ENCODE measurements at places on chromosomes 16 and 17.

GRCh38 chr17:67111808-67112207, 67.5 kb downstream of the CACNG1 start:
- no peak for DNase-seq

DNA sequence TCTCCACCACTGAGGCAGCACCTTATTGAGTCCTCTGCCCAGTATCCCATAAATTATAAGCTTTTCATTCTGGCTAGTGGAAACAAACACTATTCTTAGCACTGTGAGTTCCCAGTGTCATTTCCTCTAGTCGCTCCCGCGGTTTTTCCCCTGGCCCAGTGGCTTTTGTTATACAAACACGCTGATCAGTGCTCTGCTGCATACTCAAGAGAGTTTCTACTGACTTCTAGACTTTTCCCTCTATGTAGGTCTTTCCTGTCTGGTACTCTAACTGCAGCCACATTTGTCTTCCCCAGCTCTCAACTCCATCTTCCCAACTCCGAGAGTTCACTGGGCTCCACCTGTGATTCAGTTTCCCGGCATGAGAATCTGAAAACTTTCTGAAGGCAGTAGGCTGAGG, 556.6 kb upstream of the SALL1 start:
- no peak for DNase-seq

DNA sequence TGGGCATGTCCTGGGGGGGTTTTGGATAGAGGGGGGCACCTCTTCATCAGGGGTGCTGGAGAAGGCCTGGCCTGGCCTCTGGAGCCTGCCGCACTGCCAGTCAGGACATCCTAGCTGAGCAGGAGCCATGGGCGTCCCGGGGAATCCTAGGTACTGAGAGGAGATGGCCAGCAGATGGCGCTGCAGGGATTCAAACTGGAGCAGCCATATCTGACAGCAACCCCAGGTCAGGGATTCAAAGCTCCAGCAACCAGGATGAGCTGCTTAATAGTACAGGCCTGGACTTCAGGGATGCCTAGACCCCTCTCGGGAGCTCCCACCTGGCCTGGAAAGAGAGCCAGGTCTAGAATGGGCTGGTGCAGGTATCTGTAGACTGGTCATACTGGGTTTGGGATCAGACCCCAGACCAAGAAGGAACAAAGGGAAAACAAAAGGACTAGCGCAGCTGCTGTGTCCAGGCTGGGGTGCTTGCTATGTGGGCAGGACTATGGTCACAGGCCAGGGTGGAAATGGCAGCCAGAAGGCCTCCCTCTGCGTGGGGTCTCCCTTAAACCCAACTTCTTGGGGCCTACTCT, 306.9 kb upstream of the RBFOX1 start:
- DNase-seq, result peak; percentile 0

- no peak for DNase-seq
Measured at GRCh38 chr17:8705427-8705826, 39.2 kb downstream of the CCDC42 start.

DNA sequence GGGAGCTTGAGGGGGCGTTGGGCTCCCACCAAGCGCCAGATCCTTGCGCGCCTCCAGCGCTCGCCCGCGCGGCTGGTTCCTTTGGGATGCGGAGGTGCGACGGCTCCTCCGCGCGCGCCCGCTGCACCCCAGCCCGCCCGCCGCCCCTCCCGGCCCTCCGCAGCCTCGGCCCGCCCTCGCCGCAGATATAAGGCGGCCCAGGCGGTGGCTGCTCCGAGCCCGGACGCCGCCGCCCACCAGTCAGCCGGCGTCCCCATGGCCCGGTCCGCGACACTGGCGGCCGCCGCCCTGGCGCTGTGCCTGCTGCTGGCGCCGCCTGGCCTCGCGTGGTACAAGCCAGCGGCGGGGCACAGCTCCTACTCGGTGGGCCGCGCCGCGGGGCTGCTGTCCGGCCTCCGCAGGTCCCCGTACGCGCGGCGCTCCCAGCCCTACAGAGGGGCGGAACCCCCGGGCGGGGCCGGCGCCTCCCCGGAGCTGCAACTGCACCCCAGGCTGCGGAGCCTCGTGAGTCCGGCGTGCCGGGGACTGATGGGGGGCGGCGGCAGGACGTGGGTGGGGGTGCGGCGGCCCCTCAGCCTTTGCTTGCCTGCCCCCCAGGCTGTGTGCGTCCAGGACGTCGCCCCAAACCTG, at the start of gene NPB:
TSS of gene NPB (plus strand) at position 216 of the 630 bp plus-strand sequence. CDS start at position 256, 40 bp downstream.
- no peak for DNase-seq

DNA sequence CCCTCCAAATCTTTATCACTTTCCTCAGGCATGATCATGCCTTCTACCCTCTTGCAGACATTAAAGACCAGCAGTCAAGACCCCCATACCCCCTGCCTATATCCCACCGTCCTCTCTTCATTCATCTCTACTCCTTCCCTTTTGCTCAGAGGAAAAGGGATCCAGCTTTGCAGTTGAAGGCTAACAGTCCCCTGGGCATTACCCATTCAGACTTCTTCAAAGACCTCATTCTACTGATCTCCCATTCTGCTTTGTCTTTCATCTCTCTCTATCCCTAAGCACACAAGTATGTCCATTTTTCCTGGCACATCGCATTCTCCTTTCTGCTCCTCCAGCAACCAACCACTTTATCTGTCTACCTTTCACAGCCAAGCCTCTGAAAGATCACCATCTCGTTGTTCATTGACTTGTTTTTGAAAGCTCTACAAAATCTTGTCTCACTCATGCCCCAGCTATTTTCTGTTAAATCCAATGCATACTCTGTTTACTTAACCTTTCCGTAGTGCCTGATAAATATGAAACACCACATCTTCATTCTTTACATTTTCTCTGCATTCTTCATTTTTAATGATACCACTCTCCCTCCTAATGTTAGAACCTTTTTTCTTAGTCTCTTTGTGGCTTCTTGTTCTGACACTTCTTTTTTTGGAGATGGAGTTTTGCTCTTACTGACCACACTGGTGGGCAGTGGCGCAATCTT, 14.1 kb upstream of the LCMT1 start:
- peak; percentile 40 for DNase-seq

GRCh38 chr17:73293031-73293430, 18.8 kb downstream of the CDC42EP4 start:
- DNase-seq, result no peak

- DNase-seq, result no peak
Measured at GRCh38 chr17:60303406-60304099, 88.4 kb downstream of the USP32 start.

GRCh38 chr17:55210292-55210691, 54.5 kb upstream of the HLF start:
- no peak for DNase-seq

- no peak for DNase-seq
Measured at GRCh38 chr16:71966932-71967331, 33.3 kb downstream of the PKD1L3 start.

GRCh38 chr17:43366891-43367736, 31.7 kb upstream of the ARL4D start:
- no peak for DNase-seq

- no peak for DNase-seq
Measured at GRCh38 chr16:1545044-1546040, 11.9 kb downstream of the TMEM204 start.

- no peak for DNase-seq
Measured at GRCh38 chr17:11999696-12000095, 2.4 kb upstream of the ZNF18 start.

GRCh38 chr17:57020208-57020607, 42.3 kb downstream of the SCPEP1 start:
- no peak for DNase-seq

GRCh38 chr17:15260376-15261257, 4.5 kb downstream of the PMP22 start:
- DNase-seq, result peak; percentile 80

DNA sequence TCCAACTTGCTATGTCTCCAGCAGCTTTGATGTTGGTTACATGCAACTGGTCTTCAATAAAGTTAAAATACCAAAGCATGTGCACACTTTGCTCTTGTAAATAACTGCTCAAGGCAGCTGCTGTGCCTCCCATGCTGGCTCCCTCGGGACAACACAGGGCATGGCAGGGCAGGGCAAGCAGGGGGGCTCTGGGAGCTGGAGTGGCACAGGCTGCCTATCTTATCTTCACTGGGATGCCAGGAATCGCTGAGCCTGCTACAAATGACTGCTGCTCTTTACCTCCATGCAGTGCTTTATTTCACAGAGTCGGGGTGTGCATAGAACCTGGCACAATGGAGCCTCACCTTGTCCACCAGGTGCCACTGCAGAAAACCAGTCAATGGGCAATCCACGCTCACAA, 21.8 kb downstream of the PEMT start:
- no peak for DNase-seq

- no peak for DNase-seq
Measured at GRCh38 chr17:39198186-39198566, 707 bp upstream of the CACNB1 start.

- DNase-seq, result no peak
Measured at GRCh38 chr16:17238285-17239028, 232.3 kb downstream of the XYLT1 start.

GRCh38 chr17:55238931-55239297, 25.8 kb upstream of the HLF start:
- DNase-seq, result no peak

- DNase-seq, result peak; percentile 43
Measured at GRCh38 chr17:63516910-63517824, 6.0 kb upstream of the KCNH6 start.

- no peak for DNase-seq
Measured at GRCh38 chr17:51463353-51463752, 203.0 kb downstream of the UTP18 start.

DNA sequence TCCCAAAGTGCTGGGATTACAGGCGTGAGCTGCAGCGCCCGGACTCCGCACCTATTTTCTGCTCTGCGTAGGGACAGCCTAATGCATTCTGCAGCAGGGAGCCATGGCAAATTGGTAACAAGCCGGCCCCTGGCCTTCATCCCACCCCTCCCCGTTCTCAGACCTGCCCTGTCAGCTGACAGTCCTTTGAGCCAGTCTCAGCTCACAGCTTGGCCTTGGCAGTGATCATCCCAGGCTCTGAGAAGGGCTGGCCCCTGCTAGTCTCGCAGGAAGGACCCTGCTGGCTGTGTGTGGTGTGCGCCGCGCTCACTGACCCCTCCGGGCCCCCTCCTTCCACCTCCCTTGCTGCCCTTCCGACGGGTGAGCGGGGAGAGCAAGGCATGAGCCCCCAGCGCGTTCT, 10.3 kb upstream of the NPTX1 start:
- no peak for DNase-seq

- DNase-seq, result no peak
Measured at GRCh38 chr16:59274141-59274540, 540.0 kb upstream of the GOT2 start.

GRCh38 chr16:67456391-67457081, 24.4 kb downstream of the ATP6V0D1 start:
- DNase-seq, result peak; percentile 13

GRCh38 chr16:66549284-66550131, at the start of gene TK2:
TK2 (minus strand) TSS chr16:66550122; CDS start chr16:66550061, 61 bp downstream.
- peak; percentile 62 for DNase-seq

DNA sequence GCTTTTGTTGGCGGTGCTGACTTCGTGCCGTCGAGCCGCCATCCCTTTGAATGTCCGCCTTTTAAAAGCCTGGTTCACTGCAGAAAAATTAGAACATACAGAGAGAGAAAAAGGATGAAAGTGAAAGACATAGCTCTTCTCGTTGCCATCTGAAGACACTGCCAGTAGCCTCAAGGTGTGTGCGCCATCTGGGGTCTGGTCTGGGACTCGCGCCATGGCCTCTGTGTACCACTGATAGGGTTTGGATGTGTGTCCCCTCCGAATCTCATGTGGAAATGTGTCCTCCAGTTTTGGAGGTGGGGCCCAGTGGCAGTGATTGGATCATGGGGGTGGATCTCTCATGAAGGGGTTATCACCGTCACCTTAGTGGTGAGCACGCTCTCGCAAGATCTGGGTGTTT, 15.5 kb downstream of the GSE1 start:
- DNase-seq, result no peak

DNA sequence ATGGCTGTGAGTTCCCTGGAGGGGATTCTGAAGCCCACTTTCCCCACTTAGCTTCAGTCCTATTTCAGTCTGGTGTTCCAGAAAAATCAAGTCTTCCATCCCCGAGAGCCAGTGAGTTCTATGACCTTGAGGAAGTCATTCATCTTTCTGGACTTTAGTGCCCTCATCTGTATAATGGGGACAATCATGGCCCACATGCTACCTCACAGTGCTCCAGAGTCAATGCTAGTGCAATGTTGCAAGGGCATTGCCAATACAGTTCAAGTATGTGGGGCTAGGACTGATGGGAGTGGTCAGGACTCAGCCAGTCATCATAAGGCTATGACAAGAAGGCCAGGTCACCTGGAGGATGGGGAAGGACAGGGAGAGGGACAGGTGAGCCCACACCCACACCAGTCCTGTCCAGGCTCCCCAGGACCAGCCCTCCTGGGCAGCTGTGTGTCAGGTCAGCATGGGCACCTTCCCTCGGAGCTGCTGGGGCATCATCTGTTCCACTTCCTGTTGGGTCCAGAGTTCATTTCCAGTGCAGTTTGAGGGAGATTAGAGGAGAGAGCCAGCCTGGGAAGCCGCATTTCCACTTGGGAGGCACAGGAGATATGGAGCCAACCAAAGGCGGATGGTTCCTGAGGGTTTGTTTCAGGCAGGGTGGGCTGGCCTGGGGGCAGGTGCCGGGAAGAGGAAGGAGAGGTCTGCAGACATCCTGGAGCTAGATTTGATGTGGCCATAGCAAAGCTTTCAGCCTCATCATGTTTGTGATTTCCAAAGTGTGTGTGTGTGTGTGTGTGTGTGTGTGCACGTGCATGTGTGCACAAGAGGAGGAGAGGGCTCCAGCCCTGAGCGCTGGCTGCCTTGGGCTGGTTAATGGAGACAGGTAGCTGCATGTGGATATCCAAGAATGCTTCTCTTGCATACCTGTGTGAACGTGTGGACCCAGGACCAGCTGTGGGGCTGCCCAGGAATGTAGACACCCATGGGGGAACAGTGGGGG, 3.9 kb upstream of the WNT9B start:
- DNase-seq, result no peak

GRCh38 chr17:8275421-8276290, 12.8 kb upstream of the RANGRF start:
- DNase-seq, result no peak

DNA sequence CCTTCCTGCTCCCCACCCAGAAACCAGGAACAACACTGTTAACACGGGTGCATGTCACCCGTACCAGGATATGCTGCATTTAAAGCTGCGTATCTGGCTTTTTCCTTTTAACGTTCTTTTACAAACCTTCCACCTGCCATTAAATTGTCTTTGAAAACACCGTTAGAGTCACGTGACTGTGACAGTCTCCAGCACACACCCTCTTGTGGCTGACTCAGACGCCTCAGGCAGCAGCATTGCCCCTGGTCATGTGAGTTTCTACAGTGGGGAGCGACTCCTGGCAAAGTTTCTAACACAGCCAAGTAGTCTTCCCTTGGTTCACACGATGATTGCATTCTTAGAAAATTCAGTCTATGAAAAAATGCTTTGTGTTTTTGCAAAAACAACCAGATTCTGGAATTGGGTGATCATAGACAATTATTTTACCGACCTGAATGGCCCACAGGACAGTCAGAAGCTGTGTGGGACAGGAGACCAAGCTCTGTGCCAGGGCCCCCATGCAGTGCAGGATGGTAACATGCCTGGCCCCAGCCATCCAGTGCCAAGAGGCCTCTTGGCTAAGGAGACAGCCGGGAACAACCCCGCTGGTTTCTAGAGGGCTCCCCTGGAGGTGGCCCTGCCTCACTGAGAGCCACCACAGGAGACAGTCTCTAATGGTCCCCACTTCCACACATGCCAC, 199.1 kb downstream of the KATNIP start:
- DNase-seq, result peak; percentile 59

- no peak for DNase-seq
Measured at GRCh38 chr16:55561319-55561848, 5.1 kb upstream of the CAPNS2 start.
